ENCODE measurements at places on chromosomes 12 and 14.

DNA sequence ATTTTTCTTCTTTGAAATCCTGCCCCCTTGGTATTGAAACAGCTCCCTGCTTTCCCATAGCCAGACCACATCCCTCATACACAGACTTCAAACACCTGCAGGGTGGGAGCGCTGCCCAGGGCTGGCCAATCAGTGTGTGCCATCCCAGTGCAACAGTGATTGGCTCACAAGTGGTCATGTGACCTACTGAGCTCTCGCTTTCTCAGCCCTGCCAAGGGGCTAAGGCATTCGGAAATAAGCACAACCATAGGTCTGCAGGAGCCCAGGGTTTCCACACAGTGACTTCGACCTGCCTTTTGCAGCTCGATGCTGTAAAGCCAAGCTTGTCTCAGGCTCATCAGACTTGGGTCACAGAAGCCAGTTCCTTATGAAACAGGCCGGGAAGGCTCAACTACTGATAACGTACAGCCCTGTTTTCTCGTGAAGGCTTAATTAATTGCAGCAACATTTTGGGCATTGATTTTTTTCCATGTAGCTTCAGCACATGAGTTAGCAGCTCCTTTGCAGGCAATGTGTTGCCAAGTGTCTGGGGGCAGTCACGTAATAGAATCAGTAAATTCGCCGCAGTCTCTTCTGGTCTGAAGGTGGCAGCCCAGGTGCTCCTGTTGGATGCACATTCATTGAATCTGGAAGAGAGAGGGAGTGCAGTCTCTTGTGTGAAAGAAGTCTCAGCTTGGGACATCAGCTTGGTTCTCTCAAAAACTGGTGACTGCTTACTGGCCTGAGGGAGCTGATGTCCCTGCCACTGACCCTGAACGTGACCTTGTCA is 1091.8 kb downstream of the AACS start:
- no peak for DNase-seq

DNA sequence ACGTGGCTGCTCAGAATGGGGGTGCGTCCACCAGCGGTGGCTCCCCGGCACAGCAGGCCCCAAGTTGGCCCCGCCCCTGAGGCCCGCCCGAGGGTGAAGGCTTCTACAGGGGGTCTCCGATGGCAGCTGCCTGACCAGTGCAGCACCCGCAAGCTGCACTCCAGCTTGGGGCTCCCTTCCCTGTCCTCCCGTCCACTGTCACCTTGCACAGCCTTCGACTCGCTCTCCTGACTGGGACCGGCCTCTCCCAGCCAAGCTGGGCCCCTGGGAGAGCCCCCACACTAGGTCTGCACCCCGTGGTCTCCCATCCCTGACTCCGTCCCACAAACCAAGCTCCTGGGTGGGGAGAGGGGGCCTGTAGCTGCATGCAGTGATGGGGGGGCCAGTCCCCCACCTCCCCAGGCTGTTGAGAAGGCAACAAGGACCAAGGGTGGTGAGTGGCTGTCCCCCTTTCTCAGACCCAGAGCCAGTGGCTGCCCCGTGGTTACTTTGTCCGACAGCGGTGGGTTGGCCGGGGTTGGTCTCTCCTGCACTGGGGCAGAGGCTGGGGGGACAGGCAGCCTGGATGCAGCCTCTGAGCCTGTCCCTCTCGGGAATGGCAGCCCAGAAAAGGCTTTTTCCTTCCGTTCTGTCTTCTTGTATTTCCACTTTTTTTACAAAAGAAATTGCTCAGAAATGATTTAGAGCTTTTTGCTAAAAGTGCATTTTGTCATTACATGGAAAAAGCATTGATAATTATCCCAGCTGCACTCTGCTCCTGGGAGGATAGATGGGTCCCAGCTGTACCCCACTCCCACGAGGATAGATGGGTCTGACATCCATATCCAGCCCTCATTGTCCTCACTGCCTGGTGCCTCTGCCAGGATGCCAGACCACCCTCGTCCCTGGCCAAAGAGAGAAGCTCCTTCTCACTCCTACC is 217.0 kb downstream of the KIF26A start:
- no peak for DNase-seq

GRCh38 chr14:23359167-23359626 is 5.8 kb downstream of the EFS start:
- DNase-seq, result no peak

- DNase-seq, result no peak
Observed at GRCh38 chr12:65938807-65939206, 114.5 kb downstream of the HMGA2 start.

DNA sequence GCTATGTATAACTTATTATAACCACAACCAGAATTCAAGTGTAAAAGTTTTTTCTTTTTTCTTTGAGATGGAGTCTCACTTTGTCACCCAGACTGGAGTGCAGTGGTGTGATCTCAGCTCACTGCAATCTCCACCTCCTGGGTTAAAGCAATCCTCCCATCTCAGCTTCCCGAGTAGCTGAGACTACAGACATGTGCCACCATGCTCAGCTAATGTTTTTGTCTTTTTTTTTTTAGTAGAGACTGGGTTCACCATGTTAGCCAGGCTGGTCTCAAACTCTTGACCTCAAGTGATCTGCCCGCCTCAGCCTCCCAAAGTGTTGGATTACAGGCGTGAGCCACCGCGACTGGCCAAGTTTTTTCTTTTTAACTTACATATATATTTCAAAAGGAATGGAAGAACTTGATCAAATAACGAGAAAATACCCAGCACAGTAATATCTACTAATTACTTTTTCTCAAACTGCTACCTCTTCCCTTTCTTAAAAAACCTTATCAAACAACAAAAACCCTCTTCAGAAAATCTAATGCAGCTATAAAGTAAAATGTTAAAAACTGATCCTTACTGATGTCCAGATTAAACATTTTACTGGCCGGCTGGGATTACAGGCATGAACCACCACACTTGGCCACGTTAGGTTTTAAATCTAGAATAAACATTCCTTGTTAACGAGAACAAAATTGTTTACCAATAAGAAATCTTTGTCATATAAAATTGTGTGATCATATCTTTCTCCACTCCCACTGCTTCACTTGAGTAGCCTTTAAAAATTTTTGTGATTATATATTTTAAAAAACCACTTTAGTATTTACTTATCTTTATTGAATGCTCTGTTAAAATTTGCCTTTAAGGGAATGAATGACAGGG is 41.3 kb upstream of the WDR89 start:
- no peak for DNase-seq

GRCh38 chr12:11577658-11578260 is 71.7 kb upstream of the ETV6 start:
- DNase-seq, result no peak

GRCh38 chr14:78863143-78863542 is 693.0 kb downstream of the NRXN3 start:
- no peak for DNase-seq

- DNase-seq, result peak; percentile 50
Observed at GRCh38 chr12:4855121-4855924, 54.4 kb upstream of the KCNA1 start.

DNA sequence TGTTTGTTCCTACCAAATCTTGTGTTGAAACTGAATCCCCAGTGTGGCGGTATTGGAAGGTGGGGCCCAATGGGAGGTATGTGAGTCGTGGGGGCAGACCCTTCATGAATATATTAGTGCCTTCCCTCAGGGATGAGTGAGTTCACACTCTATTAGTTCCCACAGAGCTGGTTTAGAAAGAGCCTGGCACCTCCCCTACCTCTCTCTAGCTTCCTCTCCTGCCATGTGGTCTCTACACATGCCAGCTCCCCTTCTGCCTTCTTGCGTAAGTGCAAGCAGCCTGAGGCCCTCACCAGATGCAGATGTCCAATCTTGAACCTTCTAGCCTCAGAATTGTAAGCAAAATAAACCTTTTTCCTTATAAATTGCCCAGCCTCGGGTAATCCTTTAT is 105.8 kb downstream of the SPTSSA start:
- DNase-seq, result no peak

GRCh38 chr14:92383805-92384204 is 60.8 kb downstream of the SLC24A4 start:
- no peak for DNase-seq
